NCI-H460 (cell line): ENCODE measurements at places on chromosomes 7 and 10. TPM values are rescaled to one million over a fixed set of nuclear protein-coding genes. Genes with fewer than 3 reads are reported as not detected.

Gene GIMAP8
- total RNA-seq = not detected in 2 replicates

Gene DPP6
- not detected in 2 replicates for total RNA-seq

DNA sequence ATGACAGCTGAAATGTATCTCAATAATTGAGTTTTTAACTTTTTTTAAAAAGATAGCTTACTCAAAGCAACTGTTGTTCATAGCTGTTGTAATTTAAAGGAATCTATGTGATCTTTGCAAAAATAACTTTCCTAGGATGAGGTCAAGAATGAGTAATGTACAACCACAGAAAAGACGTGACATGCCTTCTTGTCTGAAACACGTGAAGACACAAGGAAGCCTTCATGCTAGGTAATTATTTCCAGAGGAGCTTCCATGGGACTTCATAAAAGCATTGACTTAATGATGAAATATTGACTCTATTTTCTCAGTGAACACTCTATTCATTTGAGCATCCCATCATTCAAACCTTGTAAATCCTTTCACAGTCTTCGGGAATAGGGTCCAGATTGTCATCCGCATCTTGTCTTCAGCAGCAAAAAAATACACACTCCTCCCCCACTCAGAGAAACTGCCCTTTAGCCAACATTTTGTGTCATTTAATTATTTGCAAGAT lies 528.0 kb downstream of the NRG3 start:
- no peak for DNase-seq

- DNase-seq = no peak
These were observed 605.5 kb downstream of the XPNPEP1 start for GRCh38 chr10:109317746-109318366.

Gene LMTK2
- total RNA-seq = 12.0 and 13.3 TPM in 2 replicates
